NCI-H510A (cell line): ENCODE measurements at places on chromosomes 3 and 15.

DNA sequence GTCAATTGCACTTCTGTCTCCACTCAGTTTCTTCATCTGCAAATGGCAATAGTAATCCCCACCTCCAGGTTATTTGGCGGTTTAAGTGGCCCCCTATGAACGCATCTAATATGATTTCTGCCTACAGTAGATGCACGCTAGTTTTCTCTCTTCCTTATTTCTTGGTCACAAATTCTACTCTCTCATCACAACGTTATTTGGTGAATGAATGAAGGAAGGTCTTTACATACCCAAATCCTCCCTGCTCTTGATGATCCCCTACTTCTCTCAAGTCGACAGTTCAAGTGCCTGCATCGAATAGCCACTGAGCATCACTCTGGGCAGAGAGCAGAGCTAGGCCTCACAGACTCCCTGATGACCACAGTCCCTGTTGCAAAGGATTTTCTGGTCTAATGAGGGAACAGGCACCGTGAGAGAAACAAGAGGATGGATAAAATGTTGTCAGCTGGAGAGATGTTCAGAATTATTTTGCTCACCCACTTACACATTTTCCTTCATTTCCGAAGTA, 181.2 kb upstream of the SMAD3 start:
- DNase-seq, result no peak

- peak; percentile 46 for DNase-seq
Observed at GRCh38 chr15:88166082-88166993, 90.2 kb downstream of the NTRK3 start.

DNA sequence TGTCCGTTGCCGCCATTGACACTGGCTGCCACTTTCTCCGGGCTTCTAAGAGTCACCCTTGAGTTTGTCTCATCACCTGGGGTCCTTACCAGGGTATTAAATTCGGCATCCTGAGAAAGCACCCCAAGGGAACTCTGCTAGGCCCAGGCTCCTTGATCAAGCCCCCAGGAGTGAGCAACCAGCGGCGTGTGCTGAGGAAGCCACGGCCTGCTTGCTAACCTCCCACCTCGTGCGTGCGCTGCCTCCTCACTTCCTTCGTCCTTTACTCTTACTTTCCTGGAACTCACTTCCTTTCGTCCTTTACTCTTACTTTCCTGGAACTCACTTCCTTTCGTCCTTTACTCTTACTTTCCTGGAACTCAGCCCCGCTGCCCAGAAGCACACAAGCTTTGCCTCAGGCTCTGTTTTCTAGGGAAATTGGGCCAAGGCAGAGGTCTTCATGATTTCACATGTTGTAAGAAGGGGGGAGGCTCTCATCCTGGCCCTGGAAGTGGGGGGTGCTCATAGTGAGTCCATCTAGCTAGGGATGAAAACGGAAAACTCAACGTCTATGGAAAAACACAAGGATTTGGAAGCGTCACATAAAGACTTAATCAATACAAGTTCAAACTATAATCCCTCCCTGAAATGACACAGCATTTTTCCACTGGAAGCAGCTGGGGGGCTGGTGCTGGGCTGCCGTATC, 36.7 kb upstream of the BDH1 start:
- DNase-seq, result no peak

DNA sequence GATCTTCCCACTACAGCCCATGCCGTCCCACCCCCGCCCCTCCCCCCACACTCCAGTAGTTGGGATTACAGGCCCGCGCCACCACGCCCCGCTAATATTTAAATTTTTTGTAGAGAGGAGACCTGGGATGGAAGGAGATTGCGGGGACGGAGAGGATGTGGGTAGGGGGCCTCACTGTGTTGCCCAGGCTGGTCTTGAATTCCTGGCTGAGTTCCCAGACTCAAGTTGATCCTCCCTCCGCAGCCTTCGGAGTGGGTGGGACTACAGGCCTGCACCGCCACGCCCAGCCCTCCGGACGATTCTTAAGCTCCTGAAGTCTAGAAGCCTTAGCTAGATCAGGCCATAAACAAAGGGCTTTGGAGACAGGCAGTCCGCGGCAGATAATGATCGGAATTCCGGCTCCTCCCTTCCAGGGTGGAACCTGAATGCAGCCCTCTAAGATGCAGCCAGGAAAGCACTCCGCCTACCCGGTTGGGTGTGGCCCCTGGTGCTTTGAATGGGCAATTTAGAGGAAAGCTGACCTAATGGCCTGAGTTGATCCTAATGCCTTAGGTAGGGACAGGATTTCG, at the start of gene DPPA2:
DPPA2 (minus strand) TSS at position 356 of the 569 bp plus-strand sequence. CDS start 1,975 bp downstream, outside the sequence.
- DNase-seq, result no peak

DNA sequence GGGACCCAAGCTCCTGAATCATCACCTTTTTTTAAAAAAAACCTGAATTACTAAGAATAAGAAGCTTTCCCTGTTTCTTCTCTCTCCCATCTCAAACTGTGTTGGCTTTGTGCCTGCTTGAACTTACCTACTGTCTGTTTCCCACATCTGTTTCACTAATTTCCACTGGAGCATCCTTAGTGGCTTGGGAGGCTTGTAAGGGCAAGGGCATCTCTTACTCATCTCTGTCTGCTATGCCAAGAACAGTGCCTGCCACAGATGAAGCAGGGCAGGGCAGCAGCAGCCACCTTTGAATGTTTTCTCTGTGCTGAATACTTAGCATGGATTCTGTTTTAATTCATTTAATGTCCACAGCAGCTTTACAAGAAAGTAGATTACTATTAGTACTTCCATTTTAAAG, 42.3 kb downstream of the SNRK start:
- DNase-seq, result no peak

DNA sequence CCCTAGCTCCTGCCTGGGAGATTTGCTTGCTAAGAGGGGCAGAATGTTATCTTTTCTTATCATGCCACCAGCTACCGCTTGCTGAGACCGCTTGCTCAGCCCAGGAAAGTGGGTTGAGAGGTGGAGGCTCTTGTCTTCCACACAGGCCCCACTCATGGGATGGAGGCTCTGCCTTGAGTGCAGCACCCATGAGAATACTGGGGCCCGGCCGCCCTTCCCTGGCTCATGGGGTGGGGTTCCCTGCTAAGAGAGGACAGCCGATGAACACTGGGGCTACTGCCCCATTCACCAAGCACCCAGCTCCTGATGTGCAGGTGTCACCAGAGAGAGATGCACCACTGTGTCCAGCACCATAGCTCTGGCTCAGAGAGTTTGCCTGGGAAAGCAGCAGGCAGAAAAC, 55.2 kb downstream of the HMCES start:
- no peak for DNase-seq

DNA sequence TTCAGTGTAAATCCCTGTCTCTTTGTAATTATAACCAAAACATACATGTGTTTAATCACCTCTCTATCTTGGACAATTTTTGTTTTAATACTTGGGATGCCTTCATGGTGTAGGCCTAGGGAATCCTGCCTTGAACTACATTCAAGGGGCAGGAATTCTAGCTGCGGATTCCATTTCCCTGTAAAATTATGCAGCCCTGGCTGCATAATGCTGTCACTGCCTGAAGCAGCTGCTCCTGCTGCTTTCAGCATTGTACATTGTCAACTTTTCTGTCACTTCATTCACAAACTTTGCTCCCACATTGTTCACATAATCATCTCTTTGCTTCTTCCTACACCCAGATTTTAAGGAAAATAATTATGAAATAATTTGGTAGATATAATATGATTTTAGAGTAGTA, 638.7 kb downstream of the RBMS3 start:
- DNase-seq, result no peak

DNA sequence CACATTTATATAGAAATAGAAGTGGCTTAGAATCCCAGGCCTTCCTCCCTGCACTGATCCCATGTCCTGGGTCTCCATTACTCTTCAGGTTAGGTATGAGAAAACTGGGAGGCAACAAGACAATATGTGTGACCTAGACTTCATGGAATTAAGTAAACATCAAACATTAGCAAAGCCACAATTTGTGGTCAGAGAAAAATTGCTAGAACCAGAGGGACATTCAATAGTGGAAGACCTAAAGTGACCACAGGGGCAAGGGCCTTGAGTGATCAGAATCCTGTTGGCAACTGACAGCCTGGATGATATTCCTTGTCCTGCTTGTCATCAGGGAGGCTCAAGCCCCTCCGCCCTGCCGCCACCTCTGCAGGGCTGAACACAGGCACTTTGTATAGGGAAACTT, 322.8 kb upstream of the CTNNB1 start:
- DNase-seq, result no peak

GRCh38 chr3:58989163-58989562, 60.7 kb downstream of the CFAP20DC start:
- DNase-seq, result no peak

- DNase-seq, result peak; percentile 13
Observed at GRCh38 chr3:114179575-114179974, 723 bp upstream of the DRD3 start.

GRCh38 chr15:29222129-29222853, 47.3 kb downstream of the NSMCE3 start:
- DNase-seq, result no peak

DNA sequence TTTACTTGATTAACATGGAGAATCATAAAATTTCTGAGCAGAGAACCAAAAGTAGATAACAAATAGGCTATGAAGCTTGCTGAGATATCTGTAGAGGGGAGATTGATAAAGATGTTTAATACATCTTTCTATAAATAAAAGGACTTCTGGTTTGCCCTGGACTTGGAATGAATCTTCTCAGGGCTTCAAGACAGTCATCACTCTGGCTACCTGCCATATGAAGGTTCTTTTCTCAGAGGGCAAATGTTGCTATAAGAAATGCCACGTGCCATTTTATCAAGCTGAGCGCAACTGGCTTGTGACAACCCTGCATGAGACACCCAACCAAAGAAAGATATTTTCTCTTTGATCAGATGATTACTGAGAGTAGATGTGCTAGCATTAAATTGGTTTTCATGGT, 192.5 kb downstream of the WNT5A start:
- DNase-seq, result no peak

DNA sequence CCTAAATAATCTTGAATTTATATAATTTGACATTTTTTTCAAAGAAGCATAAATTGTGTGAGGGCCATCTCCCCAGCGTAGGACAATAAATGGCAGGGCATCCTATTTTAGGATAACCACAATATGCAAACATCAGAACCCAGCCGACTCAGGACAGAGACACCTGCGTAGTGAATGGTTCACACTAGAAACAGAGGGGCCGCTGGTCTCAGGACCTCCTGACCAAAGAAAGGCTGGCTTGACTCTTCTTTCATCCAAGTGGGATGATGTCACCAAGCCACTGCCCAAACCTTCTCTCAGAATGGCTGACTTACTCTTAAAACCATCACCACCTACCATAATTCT, 162.1 kb downstream of the FOXP1 start:
- DNase-seq, result no peak

- DNase-seq, result no peak
Observed at GRCh38 chr3:195773956-195774537, 37.7 kb downstream of the MUC4 start.

DNA sequence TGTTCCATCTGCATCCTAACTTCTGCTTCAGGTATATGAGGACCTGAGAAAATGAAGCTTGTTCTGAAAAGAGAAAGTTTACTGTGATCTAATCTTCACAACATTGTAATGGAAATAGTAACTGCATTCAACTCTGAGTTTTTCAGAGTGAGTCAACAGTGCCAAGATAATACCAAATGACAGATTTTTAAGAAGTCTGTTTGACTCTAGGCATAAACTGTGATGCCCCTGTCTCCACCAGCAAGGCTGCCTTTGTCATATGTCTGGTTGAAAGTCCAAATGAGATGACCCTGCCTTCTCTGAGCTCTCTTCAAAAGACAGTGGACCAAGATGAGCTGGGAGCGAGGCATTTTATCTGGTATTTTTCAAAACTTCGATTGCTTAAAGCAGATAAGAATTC, 44.8 kb upstream of the B3GNT5 start:
- no peak for DNase-seq

- no peak for DNase-seq
Observed at GRCh38 chr15:69661446-69661845, 208.8 kb downstream of the RPLP1 start.

GRCh38 chr3:59813148-59813538, 763.3 kb upstream of the CFAP20DC start:
- no peak for DNase-seq

- no peak for DNase-seq
Observed at GRCh38 chr3:152910211-152910610, 75.3 kb downstream of the P2RY1 start.

- DNase-seq, result no peak
Observed at GRCh38 chr3:156250550-156250949, 130.2 kb downstream of the KCNAB1 start.

DNA sequence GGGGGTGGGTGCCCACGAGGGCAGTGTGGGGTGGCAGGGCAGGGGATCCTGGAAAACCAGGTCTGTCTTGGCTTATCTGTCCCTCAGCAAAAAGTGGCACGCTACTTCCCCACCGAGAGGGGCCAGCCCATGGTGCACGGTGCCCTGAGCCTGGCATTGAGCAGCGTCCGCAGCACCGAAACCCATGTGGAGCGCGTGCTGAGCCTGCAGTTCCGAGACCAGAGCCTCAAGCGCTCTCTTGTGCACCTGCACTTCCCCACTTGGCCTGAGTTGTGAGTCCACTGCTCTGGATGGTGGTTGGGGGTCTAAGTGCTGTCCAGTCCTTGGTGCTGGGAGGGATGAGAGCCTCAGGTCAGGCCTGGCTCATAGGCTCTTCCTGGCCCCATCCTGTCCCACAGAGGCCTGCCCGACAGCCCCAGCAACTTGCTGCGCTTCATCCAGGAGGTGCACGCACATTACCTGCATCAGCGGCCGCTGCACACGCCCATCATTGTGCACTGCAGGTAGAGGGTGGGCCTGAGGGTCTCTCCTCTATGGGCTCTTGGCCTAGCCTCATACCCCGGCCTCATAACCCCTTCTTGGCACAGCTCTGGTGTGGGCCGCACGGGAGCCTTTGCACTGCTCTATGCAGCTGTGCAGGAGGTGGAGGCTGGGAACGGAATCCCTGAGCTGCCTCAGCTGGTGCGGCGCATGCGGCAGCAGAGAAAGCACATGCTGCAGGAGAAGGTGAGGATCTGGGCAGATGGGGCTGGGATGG, 31.1 kb downstream of the PTPN23 start:
- no peak for DNase-seq

DNA sequence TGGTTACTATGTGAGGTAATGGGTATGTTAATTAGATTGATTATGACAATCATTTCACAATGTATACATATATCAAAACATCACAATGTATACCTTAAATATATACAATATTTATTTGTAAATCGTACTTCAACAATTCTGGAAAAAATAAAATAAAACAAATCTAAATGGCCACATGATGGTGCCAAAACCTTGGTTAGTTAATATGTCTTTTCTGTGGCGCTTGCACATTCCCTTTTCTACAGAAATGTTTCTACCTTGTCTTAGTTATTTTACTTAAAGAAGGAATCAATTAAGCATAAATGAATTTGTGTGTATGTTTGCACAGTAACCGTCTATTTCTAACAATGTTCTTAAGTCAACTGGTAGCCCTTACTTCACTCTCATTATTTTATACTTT, 53.4 kb downstream of the OXSM start:
- no peak for DNase-seq

GRCh38 chr3:148147903-148148302, 549.8 kb upstream of the AGTR1 start:
- DNase-seq, result no peak

- no peak for DNase-seq
Observed at GRCh38 chr15:63372753-63373152, 8.9 kb downstream of the CA12 start.
